ENCODE measurements at places on chromosomes 2 and 18.

DNA sequence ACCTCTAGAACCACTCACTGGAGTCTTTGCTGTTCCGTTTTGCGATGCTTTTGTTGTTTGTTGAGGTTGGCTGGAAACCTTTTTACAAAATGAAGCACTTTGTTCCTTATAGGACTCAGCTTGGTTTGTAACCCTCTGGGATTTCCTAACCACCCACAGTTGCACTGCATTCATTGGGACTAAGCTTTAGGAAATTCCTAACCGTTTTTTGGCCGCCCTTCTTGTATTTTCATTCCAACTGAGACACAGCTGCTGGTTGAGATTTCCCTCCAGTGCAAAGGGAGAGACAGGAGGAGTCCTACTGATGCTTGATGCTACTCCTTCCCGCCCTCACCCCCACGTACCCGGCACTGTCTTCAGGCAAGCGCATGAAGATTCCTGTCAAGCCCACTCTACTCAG, 6.1 kb upstream of the DIPK1C start:
- DNase-seq: no peak

DNA sequence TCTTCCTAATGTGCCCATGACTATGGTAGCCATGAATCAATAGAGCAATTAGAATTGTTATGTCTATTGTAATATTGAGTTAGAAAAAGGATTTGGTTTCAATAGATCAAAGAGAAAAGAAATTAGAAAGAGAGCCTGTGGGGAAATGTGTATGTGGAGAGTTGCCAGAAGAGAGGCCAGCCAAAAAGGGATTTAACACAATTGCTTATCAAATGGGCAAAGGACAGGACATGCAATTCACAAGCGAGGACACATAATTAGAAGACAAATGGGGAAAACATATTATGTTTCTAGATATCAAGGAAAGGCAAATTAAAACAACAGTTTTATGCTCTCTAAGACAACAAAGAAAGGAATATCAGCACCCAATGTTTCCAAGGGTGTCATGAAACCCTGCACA, 403.2 kb upstream of the KLHL29 start:
- no peak for DNase-seq

GRCh38 chr2:158128168-158128973, 26.7 kb downstream of the UPP2 start:
- no peak for DNase-seq

DNA sequence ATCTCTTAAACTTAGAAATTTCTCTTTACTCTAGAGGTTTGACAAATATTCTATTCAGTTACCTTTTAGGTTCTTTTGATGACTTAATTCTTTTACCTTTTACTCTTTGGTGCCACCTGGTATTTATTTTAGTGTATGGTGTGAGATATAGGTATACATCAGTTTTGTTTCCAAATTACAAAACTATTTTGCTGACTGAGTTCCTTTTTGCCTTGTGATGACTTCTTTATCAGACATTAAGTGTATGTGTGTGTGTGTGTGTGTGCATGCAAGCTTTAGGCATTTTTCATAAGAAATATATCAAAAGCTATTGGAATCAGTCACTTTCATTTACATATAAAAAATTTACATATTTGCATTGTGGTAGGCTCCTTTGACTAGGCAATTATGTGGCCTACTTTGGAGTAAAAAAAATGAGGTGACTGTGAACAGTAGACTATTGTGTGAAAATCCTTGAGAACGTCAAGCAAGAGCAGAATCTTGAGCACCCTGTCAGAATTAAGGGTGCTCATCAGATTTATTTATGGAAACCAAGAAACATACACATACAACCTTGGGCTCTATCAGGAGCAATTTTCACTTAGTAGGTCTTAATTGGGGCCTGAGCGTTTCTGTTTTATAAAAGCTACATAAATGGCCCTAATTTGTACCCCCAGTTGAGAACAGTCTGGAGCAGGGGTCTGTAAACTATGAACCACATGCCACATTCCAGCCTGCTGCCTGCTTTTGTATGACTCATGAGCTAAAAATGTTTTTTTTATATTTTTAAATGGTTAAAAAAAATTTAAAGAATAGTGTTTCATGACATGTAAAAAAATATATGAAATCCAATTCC, 415.9 kb downstream of the SLC4A3 start:
- DNase-seq: peak; percentile 50

DNA sequence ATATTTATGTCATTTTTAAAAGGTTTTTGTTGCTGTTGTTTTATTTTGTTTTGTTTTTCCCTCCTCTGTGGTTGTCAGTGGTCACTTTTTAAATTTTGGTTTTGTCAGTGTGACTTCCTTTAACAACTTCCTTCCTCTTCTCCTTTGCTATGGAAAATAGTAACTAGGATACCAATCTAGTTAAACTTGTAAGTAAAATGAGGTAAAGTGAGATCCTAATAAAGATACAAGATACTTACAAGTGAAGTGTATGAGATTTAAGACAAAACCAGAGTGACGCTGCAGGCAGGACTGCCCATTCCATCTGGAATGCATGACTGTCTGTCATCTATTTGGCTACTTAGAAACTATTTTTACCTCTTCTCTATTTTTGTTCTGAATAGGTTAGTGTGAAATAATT, 30.6 kb upstream of the CREB1 start:
- DNase-seq: no peak

- peak; percentile 27 for DNase-seq
Observed at GRCh38 chr2:72144632-72145288, 2.9 kb downstream of the CYP26B1 start.
